Hematopoietic multipotent progenitor cell treated with erythropoietin and hydrocortisone succinate and interleukin-3 and kit ligand, for 17 days (in vitro differentiated cells): ENCODE measurements at places on chromosomes 5 and 9.

GRCh38 chr5:81762853-81763252 lies 12.0 kb upstream of the SSBP2 start:
- DNase-seq = no peak

GRCh38 chr5:16061163-16061562 lies 118.4 kb downstream of the MARCHF11 start:
- DNase-seq = no peak

DNA sequence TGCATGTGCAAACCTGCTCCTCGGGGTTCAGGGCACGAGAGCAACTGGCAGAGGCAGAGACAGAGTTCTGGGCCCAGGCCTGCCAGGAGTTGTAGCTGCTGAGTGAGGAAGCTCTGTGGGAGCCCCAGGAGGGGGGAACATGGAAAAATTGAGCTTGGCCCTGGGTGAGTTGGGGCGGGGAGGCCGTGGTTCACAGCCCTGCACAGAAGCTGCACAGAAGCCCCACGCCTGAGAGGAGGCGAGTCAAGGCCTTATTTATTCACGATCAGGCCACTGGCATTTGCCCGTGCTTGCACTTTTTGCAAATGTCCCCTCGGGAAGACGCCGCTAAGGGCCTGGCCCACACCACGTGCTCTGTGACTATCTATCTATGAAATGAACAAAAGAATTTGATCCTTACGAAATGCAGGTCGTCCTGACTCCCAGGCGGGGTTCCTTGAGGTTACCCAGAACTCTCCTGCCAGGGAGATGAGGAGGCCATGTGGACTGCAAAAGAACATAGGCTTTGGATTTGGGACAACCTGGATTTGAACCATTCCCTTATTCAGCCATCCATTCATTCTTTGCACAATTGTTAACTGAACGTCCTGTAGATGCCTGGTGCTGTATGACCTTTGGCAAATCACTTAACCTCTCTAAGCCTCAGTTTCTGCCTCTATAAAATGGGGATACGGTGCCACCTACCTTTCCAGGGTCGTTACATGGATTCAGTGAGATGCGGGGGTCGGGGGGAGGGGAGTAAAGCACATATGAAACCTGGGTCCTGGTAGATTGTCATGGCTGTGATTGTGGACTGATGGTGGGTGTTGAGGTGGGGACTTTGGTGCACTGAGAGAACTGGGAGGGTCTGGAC lies 17.9 kb downstream of the COL27A1 start:
- DNase-seq = no peak

DNA sequence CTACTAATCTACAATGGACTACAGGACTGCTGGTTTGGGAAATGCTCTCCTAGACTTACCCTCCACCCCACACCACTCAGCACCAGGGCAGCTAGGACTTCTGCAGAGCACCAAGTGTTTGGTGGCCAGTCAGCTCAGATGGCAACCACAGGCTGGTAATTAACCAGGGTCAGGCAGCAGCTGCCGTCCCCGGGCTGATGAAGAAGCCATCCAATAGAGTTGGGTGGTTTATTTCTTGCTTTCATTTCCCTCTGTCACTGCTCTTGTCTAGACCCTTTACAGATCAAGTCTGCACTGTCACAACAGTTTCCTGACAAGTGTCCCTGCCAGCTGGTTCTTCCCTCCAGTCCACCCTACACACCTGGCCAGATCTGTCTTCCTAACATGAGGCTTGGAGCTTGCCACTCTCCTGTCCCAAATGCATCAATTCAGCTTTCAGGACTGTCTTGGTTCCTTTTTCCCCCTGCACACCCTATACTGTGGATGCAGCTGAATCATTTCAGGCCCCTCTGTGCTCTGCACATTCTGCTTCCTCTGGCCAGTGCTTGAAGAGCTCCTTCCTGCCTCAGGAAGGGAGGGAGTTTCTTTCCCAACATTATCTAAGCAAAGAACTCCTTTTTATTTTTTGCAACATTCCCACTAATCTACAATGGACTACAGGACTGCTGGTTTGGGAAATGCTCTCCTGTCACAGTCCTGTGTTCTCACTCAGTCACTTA lies 30.2 kb upstream of the HSPA9 start:
- no peak for DNase-seq

GRCh38 chr5:105288946-105289345 lies 1726.4 kb upstream of the NUDT12 start:
- DNase-seq = no peak

- DNase-seq = no peak
Measured at GRCh38 chr9:5448461-5449435, 1.6 kb upstream of the CD274 start.

GRCh38 chr5:159018855-159019254 lies 80.9 kb downstream of the EBF1 start:
- no peak for DNase-seq

DNA sequence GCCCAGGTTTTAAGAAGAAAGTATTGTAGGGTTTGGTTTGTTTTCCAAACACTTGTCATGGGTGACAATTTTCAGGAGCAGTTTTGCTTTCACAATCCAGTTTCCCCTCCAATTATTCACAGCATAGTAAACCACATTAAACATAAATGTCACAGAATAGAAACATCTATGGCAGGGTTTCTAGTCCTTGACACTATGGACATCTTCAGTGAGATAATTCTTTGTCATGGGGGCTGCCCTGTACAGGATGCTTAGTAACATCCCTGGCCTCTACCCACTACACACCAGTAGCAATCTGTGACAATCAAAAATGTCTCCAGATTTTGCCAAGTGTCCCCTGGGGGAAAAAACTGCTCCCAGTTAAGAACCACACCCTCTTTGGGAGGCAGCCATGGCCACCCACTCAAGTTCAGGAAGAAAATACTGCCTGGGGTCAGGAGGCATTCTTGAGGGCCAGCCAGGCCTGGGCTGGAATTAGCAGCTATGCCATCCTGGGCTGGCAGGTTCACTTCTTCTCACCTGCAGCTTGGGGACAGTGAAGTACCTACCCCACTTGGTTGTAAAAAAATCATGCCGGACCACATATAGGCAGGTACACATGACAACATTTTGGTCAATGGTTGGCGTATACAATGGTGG lies 116.3 kb downstream of the HSD17B3 start:
- DNase-seq = no peak

DNA sequence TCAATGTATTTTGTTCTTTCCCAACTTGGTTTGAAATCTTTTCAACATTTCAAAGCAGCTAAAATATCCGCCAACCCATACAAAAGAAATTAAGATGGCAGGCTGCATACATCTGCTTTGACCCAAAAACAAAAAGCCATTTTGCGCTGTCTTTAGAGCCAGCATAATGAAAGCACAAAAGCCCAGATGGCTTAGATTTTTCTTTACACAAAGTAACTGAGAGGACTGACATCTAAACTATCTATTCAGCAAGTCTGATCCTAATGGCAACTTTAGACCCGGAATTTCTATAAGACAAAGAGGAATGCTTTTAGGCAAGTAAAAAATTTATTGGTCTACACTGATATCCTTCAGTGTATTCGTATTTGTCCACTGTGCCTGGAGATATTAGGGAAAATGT lies 86.3 kb downstream of the MYO10 start:
- no peak for DNase-seq

DNA sequence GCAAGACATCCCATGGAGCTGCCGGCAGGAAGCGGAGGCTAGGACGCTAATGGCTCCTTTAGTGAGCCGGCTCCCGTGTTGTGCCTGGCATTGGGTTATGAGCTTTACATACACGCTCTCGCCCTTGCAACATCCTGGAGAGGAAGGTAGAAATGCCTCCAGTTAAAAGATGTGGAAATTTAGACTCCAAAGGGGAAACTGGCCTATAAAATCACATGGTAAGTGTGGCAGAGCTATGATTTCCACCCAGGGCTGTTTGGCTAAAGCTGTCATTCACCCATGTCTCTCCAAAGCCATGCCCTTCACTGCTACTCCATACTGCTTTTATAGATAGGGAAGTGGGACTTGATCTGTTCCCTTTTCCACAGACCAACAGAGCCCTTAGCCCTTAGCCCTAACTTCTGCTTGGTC lies 5.2 kb downstream of the GM2A start:
- no peak for DNase-seq

GRCh38 chr5:172350212-172351181 lies 66.9 kb upstream of the UBTD2 start:
- no peak for DNase-seq
